ENCODE measurements at places on chromosomes 3 and 15.

DNA sequence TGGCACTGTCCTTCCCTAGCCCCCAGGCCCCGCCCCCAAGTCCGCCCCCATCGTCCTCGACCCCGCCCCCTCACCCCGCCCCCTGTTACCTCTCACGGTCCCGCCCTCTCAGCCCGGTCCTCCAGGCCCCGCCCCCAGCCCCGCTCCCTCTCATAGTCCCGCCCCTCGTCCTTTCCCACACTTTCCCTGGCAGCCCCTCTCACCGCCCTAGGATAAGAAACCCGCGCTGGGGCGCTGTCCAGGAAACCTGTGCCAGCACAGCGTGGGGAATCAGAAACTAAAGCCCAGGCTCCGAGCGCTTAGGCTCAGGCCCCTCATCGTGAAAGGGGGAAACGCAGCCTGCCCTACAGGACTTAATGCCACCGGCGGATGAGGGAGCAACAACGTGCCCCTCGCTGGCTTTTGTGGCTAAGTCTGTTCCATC, 20.9 kb downstream of the TRPM1 start:
- DNase-seq = no peak

- DNase-seq = peak; percentile 3
Measured at GRCh38 chr15:48177383-48177765, 721 bp downstream of the MYEF2 start.

DNA sequence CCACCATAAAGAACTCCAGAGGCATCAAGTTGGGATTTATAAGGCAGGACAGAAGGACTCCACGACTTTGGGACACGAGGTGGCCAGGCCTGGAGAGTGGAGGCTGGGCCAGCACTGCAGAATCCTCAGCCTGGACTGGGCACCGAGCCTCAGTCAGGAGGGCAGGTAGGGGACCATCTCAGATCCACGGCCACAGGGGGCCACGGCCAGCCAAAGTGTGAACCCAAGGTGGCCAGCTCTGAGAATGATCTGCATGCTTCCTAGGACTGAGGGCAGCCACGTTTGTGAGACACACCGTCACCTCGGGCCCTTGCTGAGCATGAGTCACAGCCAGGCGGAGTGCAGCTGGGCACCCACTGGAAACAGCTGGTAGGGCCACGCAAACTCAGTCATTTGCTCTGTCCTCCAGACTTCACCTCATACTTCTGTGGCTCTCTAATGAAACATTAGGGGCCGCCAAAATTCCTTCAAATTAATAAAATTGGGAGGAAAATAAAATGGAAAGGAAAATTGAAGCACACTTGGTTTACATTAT, 65.8 kb downstream of the CTNNB1 start:
- DNase-seq = no peak

- DNase-seq = no peak
Measured at GRCh38 chr3:157672061-157672460, 168.8 kb upstream of the VEPH1 start.

DNA sequence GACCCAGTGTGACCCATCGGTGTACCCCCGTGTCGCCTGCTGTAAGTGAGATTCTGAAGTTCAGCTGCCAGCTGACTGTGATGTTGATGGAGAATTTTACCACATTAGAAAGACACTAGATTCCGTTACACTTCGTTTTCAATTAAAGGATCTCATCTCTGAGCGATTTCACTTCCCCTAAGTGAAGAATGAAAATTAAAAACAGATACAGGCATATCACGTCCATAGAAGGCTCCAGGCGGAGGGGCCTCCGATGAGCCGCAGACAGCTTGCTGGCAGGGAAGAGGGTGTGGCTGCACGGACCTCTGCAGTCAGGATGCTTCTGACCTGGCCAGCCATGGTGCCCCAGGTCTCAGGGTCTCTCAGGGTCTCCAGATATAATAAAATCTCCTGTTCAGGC, 6.6 kb upstream of the CPN2 start:
- DNase-seq = no peak

- no peak for DNase-seq
Measured at GRCh38 chr3:45272828-45273470, 46.9 kb upstream of the TMEM158 start.

GRCh38 chr3:152760024-152760563, 74.8 kb upstream of the P2RY1 start:
- DNase-seq = no peak

GRCh38 chr3:115148142-115148790, 1.2 kb upstream of the ZBTB20 start:
- no peak for DNase-seq

GRCh38 chr15:77546870-77547269, 85.8 kb downstream of the LINGO1 start:
- no peak for DNase-seq

All from skeletal muscle cell (primary cell).